ENCODE measurements at places on chromosomes 11 and 22. TPM values are rescaled to one million over a fixed set of nuclear protein-coding genes. Genes with fewer than 3 reads are reported as not detected.

GRCh38 chr22:50045211-50046018 lies 12.7 kb downstream of the TTLL8 start:
- peak; percentile 82 for DNase-seq

- no peak for DNase-seq
Observed at GRCh38 chr22:46547179-46547882, 9.9 kb upstream of the CELSR1 start.

The PNPLA5 gene
- not detected for total RNA-seq

The OR4D5 gene
- total RNA-seq = not detected

The ADORA2A gene
- 2.6 TPM for total RNA-seq

The NCAM1 gene
- 3.1 TPM for total RNA-seq
